ENCODE measurements at places on chromosomes 6 and 20.

DNA sequence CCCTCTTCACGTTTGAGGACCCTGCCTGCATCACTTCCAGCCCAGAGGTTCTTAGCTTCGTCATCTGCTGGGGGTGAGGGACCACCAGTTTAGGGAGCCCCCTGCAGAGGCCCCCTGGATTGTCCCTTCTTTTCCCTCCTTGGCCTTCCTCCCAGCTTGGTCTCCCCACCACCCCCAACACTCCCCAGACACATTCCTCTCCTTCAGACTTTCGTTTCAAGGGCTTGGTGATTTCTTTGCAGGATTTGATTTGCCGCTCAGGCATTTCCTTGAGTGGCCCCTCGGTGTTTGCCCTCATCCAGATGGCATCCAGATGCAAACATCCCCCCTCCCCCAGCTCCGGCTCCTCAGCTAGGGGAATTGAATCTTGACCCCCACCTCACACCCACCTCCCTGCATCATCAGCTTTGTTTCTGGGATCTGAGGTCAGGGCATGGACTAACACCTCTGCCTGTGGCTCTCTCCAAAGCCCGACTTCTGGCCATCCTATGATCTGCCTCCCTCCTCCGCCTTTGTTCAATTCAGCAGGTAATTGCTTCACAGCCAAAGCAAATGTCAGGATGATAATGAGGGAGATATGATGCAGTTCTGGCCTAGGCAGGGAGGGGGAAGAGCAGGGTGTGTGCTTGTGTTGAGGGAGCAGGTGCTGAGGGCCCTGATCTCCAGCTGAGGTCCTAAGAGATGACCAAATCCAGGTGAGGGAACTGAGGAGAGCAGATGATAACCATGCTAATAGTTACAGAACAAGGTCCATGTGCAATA lies 141.5 kb downstream of the VEGFA start:
- no peak for DNase-seq

- DNase-seq = no peak
Observed at GRCh38 chr6:16229700-16230099, 8.7 kb upstream of the GMPR start.

DNA sequence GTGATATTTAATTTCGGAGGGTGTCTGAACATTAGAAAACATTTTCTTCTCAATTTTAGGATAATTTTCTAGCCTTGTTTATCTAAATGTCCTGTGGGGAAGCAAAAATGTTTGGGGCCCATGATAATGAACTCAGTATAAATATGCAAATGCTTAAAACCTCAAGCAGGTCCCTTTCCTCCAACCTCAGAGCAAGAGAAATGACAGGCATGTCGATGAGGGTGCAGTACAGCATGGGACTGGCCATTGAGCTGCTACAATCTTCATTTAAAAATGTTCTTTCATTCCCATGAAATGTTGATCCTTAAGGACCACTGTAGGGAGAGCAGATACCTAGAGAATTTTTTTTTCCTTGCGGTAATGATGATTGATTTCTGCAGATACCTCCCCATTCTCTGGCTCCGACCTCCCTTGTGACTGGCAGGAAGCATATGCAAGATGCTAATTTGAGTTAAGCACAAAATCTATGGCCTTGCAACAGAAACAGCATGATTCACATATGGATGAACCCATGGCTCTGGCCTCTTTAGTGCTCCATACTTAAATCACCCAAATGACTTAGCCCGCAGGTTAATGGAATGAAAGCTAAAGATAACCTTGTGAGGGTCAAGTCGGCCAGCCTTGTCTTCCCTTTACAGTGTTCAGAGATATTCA lies 243.3 kb downstream of the SOX4 start:
- no peak for DNase-seq

- no peak for DNase-seq
Observed at GRCh38 chr6:96065213-96065612, 49.4 kb downstream of the FUT9 start.

- no peak for DNase-seq
Observed at GRCh38 chr6:52139985-52140680, 46.0 kb upstream of the IL17A start.

All from activated effector memory CD4-positive, alpha-beta T cell treated with anti-CD3 and anti-CD28 coated beads, Interleukin-2, amount 50 U/mL, for 16 hours (primary cell).